ENCODE measurements at places on chromosomes 1 and 21.

GRCh38 chr1:89953929-89954328 is 41.0 kb upstream of the ZNF326 start:
- DNase-seq, result peak; percentile 23

- DNase-seq, result no peak
Measured at GRCh38 chr1:50453266-50453665, 30.0 kb upstream of the DMRTA2 start.

GRCh38 chr1:39671433-39671792 is 494 bp downstream of the NT5C1A start:
- no peak for DNase-seq

GRCh38 chr1:205232127-205232820 is 4.5 kb downstream of the TMCC2 start:
- DNase-seq, result no peak

GRCh38 chr1:235878082-235878811 is 11.5 kb upstream of the LYST start:
- no peak for DNase-seq

- DNase-seq, result no peak
Measured at GRCh38 chr1:15681349-15682292, 2.5 kb upstream of the PLEKHM2 start.

GRCh38 chr1:67464746-67465145 is 34.5 kb upstream of the SERBP1 start:
- no peak for DNase-seq

DNA sequence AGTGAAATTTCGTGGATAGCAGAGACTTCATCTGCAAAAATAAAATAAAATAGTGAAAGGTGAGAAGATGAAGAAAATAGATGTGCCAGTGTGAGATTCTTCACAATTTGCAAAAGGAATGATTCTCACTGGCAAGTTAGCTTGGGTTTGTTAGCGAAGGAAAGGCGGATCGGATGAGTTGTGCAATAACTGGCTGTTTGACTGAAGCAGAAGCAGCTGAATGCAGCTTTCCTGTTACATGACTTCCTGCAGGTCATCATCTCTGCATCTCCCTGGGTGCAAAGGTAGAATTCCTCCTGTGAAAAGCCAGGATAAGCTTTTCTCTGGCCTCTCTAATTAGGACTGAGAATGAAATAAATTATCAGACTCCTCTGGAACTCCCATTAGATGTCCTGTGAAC is 263.1 kb upstream of the CHRM3 start:
- DNase-seq, result no peak

Data from activated naive CD4-positive, alpha-beta T cell treated with anti-CD3 and anti-CD28 coated beads, Interleukin-2, amount 10 ng/mL, durations not matched to agents 7 days and 5 days (primary cell).